ENCODE measurements at places on chromosomes 5 and 9.

GRCh38 chr5:8517456-8517855 is 648.5 kb downstream of the MTRR start:
- no peak for DNase-seq

DNA sequence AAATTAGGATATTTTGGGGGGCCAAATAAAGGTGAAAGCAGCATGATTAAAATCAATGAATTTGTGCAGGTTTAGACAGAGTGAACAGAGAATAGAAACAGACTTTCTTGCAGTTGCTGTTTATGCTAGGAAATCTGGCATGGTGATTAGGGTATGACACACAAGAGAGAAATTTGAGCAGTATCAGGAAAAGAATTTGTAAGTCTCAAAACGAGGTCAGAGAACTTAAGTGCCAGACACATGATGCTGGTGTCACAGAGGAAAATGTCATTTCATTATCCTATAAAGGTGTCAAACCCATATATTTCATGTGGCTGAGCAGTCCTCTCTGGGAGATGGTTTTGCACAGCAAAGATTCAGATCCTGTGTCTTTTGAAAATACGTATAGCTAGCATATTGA is 15.7 kb downstream of the LVRN start:
- DNase-seq, result peak; percentile 56

DNA sequence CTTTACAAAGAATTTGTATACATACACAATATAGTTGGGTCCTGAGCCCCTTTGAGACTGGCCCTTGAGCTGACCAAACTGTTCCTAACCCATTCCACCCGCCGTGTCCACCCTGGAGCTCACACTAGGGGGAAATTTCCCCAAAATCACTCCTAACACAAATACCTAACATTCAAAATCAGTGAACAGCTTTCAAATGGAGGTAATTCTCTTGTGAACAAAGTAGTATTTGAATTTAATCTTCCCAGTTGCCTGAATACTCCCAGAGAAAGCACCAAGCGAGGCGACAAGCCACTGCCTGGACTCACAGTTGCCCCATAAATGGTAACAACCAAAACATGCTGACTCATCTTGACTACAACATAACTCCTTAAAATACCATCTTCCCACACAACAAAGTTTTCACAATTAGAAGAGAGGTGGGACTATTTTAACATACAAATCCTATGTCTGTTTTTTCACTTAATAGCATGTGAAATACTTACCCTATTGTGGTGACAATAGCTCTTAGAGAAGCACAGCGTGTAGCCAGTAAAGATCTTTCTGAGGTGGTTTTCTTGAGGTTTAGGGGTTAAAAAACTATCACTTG is 31.7 kb upstream of the SCAMP1 start:
- DNase-seq, result no peak

- no peak for DNase-seq
These were observed 103.6 kb downstream of the HSPA4 start for GRCh38 chr5:133155326-133155969.

- DNase-seq, result no peak
These were observed 17.0 kb upstream of the WHRN start for GRCh38 chr9:114522286-114522685.

DNA sequence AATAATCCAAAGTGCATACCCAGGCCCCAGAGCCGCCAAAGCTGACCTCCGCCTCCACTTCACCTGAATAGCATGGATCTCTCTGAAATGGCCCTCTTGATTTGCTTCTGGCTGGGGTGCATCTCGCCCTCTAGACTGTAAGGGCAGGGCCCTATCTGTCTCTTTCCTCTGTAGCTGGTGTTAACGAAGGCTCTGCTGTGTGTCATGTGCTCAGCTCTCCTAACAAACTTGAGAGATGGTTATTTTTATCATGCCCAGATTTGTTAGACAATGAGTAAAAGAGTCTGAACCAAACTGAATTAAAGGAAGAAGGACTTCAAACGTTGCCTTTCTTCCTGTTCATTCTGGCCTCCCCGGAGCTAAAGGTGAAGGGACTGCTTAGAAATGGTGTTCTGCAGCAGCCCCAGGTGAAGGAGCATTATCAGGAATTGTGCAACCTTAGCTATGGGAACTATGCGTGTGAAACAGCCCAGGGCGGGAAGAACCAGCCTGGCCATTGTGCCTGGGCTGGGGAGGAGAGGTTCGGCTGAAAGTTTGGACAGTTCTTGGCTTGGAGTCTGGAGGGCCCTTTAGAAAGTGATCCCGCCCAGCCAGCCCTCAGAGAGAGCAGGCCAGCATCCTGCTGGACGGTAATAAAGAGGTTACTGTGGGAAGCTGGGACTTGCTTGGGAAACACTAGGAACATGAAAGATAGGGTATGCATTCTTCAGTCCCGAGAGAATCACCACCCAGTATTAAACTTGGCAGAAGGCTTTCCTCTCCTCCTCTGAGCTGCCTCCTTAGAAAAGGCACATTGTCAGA is 73.5 kb downstream of the WWC1 start:
- no peak for DNase-seq
